ENCODE measurements at places on chromosomes 2 and 18. TPM values are rescaled to one million over a fixed set of nuclear protein-coding genes. Genes with fewer than 3 reads are reported as not detected.

KLHL41 gene
- total RNA-seq: 0.07 TPM

LIMS4 gene
- total RNA-seq: not detected

ASPRV1 gene
- 1.4 TPM for total RNA-seq

TUBA3D gene
- not detected for total RNA-seq

ANKRD53 gene
- total RNA-seq: not detected

NAT8 gene
- total RNA-seq: not detected

LOXHD1 gene
- total RNA-seq: not detected

ACKR3 gene
- total RNA-seq: 0.58 TPM

MAP3K19 gene
- total RNA-seq: not detected

PLA2R1 gene
- not detected for total RNA-seq

PROM2 gene
- 1.4 TPM for total RNA-seq

MC2R gene
- not detected for total RNA-seq

- H3K36me3 ChIP-seq: no peaks in the 10 kb centered on the region
- no peak overlapping the region for H3K4me3 ChIP-seq
- no peak for DNase-seq
- no peaks in the 10 kb centered on the region for H3K27me3 ChIP-seq
Observed at GRCh38 chr2:235467588-235467987, 26.3 kb upstream of the AGAP1 start.

GRCh38 chr2:120109186-120110061, 96.5 kb downstream of the EPB41L5 start:
- H3K36me3 ChIP-seq: no peaks in the 10 kb centered on the region
- DNase-seq: peak; percentile 76
- peaks cover 26% of the 10 kb centered on the region for H3K27me3 ChIP-seq
- peaks cover 21% of the 10 kb centered on the region for H3K4me1 ChIP-seq
- peak overlapping the region; percentile 22 for H3K27ac ChIP-seq

- peak within 1 kb of the TSS; percentile 94 for H3K4me3 ChIP-seq
- peak; percentile 100 for DNase-seq
- peaks cover 54% of the 10 kb centered on the region for H3K4me1 ChIP-seq
Observed at GRCh38 chr18:9136315-9137155, at the start of gene ANKRD12. Gene ANKRD12, plus strand, starts transcription at chr18:9136781. Its CDS starts 45,652 bp downstream, at chr18:9182433.

- H3K27me3 ChIP-seq: no peaks in the 10 kb centered on the region
- H3K4me3 ChIP-seq: peak overlapping the region; percentile 97
- peaks cover 10% of the 10 kb centered on the region for H3K36me3 ChIP-seq
- peaks cover 45% of the 10 kb centered on the region for H3K4me1 ChIP-seq
Observed at GRCh38 chr2:55049043-55049820, 1.0 kb downstream of the RTN4 start.

DNA sequence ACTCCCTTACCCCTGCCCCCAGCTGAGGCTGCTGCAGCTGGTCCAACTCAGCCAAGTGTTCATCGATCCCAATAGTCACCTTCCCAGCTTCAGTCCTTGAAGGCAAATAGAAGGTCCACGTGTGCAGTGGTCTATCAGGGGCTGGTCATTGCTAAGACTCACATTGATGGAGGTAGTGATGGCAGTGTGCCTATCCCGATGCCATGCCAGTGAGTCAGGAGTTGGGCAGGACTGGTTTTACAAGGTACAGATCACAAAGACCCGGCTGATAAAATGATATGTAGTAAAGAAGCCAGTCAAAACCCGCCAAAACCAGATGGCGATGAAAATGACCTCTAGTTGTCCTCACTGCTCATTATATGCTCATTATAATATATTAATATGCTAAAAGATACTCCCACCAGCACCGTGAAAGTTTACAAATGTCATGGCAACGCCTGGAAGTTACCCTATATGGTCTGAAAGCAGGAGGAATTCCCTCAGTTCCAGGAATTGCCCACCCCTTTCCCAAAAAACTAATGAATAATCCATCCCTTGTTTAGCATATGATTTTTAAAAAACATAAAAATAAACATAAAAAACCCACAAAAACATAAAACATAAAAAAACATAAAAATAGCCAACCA, 2.9 kb upstream of the C2orf80 start:
- no peaks in the 10 kb centered on the region for H3K36me3 ChIP-seq
- no peak overlapping the region for H3K4me3 ChIP-seq
- H3K27me3 ChIP-seq: peaks cover 7% of the 10 kb centered on the region
- DNase-seq: no peak

- H3K27ac ChIP-seq: no peak overlapping the region
- H3K4me1 ChIP-seq: peaks cover 4% of the 10 kb centered on the region
- H3K27me3 ChIP-seq: no peaks in the 10 kb centered on the region
Observed at GRCh38 chr18:3279201-3280185, 17.6 kb downstream of the MYL12B start.

- H3K4me3 ChIP-seq: no peak overlapping the region
- peaks cover 3% of the 10 kb centered on the region for H3K27me3 ChIP-seq
- no peaks in the 10 kb centered on the region for H3K36me3 ChIP-seq
- DNase-seq: no peak
Observed at GRCh38 chr2:101195871-101196661, 44.9 kb upstream of the TBC1D8 start.

DNA sequence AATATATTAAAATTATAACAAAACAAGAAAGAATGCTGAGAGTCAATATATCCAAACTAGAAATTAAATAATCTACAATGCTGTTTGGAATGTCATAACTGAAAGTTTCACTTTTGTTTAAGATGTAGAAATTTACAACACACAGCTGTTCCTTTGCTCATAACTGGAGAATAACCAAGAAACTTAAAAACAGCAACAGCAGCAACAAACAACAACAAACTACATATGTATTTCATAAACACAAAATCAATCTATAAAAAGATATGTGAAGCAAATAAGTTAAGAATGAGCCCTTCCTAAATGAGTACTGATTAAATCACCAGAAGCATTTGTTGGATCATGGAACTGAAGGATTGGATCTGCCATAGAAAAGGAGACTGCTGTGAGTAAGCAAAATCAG, 456.5 kb upstream of the ZNF804A start:
- no peak for DNase-seq
- H3K4me1 ChIP-seq: no peaks in the 10 kb centered on the region
- no peak overlapping the region for H3K27ac ChIP-seq
- H3K36me3 ChIP-seq: no peaks in the 10 kb centered on the region
- H3K27me3 ChIP-seq: no peaks in the 10 kb centered on the region

- DNase-seq: no peak
- no peak overlapping the region for H3K27ac ChIP-seq
- H3K36me3 ChIP-seq: no peaks in the 10 kb centered on the region
- H3K27me3 ChIP-seq: no peaks in the 10 kb centered on the region
Observed at GRCh38 chr18:56096861-56097260, 508.9 kb upstream of the TCF4 start.

DNA sequence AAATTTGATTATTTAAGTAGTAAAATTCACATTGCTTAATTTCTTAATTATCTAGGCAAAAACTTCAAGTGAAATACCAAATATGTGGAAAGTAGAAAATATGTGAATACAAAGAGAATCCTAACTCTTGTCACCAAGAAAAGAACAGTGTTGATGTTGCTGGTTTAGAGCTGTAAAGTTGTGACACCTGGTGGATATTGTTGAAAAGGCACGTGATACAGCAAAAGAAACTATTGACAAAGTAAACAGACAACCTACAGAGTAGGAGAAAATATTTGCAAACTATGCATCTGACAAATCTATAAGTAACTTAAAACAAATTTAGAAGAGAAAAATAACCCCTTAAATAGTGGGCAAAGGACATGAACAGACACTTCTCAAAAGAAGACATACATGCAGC, 25.6 kb upstream of the ZC3H15 start:
- no peak overlapping the region for H3K4me3 ChIP-seq
- no peak for DNase-seq
- H3K4me1 ChIP-seq: no peaks in the 10 kb centered on the region
- no peak overlapping the region for H3K27ac ChIP-seq
- H3K27me3 ChIP-seq: no peaks in the 10 kb centered on the region
- no peaks in the 10 kb centered on the region for H3K36me3 ChIP-seq

GRCh38 chr18:79522451-79523205, 126.9 kb downstream of the NFATC1 start:
- H3K4me3 ChIP-seq: peak overlapping the region; percentile 76
- peak; percentile 87 for DNase-seq
- peaks cover 59% of the 10 kb centered on the region for H3K4me1 ChIP-seq
- H3K27ac ChIP-seq: peak overlapping the region; percentile 92
- H3K36me3 ChIP-seq: peaks cover 22% of the 10 kb centered on the region

DNA sequence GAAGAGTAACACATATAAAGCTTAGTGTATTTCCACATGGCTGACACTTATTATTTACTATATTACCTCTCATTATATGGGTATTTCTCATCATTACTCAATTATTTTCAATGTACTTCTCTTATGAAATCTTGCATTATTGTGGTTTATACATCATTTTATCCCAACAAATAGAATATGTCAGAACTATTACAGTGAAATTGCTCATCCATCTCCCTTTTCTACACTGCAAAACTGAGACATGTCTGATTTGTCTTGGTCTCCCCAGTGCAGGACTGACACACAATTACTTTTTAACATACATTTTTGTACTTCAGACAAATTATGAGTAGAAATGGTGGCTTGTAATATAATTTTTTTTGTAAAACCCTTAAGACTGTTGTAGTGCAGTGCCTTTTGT, 600.9 kb downstream of the PLCL1 start:
- no peaks in the 10 kb centered on the region for H3K4me1 ChIP-seq
- DNase-seq: no peak
- H3K4me3 ChIP-seq: no peak overlapping the region
- no peak overlapping the region for H3K27ac ChIP-seq
- H3K27me3 ChIP-seq: peaks cover 5% of the 10 kb centered on the region

DNA sequence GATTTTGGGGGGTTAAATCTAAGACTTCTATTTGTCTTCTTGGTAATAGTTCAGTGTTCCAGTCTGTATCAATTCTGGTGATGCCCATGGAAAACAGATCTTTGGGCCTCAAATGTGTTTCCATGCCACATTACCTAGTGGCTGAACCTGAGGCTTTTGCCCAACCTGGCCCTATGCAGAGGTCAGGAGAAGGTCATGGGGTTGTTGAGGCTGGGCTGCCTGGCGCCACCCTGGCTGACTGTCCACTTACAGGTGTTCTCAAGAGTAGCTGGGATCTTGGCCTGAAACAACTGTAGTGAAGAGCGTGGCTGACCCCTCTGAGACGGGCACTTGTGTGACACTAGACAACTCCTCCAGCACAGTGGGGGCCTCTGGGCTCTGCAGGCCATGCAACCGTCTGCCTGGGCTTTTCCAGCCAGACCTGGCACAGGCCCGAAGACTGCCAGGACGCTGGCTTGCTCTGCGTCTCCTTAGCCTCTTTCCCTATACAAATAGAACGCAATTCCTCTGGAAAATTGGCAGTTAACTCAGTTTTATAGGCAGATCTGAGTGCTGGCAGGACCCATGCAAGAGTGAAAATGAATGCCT, 127.8 kb downstream of the TRIM43 start:
- no peak for DNase-seq
- no peak overlapping the region for H3K27ac ChIP-seq
- peaks cover 6% of the 10 kb centered on the region for H3K27me3 ChIP-seq
- no peaks in the 10 kb centered on the region for H3K4me1 ChIP-seq

DNA sequence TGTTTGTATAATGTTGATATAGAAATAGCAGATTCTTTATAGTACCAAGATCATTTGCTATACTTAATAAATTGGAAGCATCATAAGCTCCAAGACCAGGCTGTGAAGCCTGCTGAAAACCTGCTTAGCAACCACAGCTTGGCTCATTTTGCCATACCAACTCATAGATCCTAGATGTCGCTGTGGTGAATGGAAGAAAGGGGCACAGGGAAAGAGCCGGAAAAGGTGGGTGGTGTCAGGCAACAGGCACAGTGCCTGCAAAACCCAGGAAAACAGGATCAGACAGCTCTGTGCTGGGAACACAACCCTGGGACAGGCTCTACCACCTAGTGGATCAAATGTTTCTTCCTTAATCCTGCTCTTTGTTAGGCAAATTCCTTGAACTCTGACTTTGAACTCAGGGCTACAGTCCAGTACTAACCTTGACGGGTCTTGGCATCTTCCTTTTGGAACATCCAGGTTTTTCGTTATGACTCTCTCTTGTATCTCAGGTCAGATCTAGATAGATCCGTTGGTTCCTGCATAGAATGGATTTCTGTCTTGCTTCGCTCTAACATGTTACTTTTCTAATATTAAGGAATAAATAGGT, 31.6 kb downstream of the TWSG1 start:
- no peak overlapping the region for H3K27ac ChIP-seq
- no peak for DNase-seq
- no peaks in the 10 kb centered on the region for H3K27me3 ChIP-seq
- no peak overlapping the region for H3K4me3 ChIP-seq
- H3K4me1 ChIP-seq: no peaks in the 10 kb centered on the region
- peaks cover 10% of the 10 kb centered on the region for H3K36me3 ChIP-seq

GRCh38 chr2:88838165-88838635, 146.7 kb downstream of the RPIA start:
- H3K4me1 ChIP-seq: peaks cover 2% of the 10 kb centered on the region
- no peak overlapping the region for H3K4me3 ChIP-seq
- no peak for DNase-seq

DNA sequence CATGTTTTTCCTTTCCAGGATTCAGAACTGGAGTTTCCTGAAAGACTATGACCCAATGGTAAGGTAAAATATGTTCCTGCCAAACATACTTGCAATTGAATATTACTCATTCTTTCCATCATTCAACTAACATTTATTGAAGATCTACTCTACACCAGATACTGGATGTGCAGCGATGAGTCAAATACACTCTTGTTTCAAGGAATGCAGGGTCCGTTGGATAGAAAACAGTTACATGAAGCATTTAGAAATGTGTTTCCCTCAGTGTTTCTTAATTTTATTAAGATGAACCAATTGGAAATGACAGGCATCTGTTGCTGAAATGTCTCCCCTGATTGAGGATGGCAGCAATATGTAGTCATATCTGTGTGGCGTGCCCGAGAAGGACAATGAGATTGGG, 14.8 kb upstream of the SLC66A3 start:
- no peaks in the 10 kb centered on the region for H3K36me3 ChIP-seq
- H3K27ac ChIP-seq: no peak overlapping the region
- no peak overlapping the region for H3K4me3 ChIP-seq
- peaks cover 15% of the 10 kb centered on the region for H3K27me3 ChIP-seq
- no peaks in the 10 kb centered on the region for H3K4me1 ChIP-seq

- no peaks in the 10 kb centered on the region for H3K27me3 ChIP-seq
- H3K36me3 ChIP-seq: no peaks in the 10 kb centered on the region
Observed at GRCh38 chr2:138874251-138874650, 94.1 kb upstream of the NXPH2 start.

DNA sequence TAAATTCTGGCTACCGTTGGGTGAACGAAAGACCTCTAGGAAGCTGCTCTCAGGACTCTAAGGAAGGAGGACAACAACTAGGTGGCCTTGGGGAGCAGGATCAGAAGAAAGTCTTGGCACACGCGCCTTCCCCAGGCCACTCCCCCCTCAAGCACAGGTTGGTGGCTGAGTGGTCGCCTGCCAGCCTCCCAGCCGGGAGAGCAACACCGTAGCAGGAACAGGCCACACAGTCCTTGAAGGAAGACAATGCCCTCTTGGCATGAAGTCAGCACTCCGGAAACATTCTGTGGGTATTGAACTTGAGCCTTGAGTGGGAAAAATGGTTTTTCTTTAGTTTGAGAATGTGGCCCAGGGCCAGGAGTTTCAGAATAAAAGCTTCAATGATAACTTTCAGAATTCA, 87.4 kb upstream of the AGAP1 start:
- H3K27me3 ChIP-seq: no peaks in the 10 kb centered on the region
- DNase-seq: no peak
- H3K36me3 ChIP-seq: no peaks in the 10 kb centered on the region
- no peak overlapping the region for H3K4me3 ChIP-seq
